ENCODE measurements at places on chromosomes 12 and 14.

GRCh38 chr12:45165284-45165683 lies 50.6 kb upstream of the ANO6 start:
- DNase-seq: no peak

GRCh38 chr14:50813544-50813863 lies 17.5 kb downstream of the NIN start:
- DNase-seq: no peak

DNA sequence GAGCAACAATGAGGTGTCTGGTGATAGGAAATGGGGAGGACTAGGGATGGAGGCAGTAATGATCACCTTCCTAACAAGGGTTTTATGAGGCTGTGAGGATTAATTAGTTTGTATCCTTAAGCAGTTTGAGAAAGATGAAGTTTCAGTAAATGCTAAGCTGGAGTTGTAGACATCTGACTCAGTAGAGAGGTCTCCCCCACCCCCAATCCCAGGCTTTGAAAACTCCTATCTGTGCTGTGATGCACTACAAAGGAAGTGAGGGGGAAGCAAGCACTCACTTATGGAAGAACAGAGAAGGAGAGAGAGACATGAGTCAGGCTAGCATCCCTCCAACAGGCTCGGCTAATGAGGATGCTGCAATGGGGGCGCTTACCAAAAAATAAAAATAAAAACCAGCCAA lies 5.5 kb upstream of the BCL11B start:
- no peak for DNase-seq

DNA sequence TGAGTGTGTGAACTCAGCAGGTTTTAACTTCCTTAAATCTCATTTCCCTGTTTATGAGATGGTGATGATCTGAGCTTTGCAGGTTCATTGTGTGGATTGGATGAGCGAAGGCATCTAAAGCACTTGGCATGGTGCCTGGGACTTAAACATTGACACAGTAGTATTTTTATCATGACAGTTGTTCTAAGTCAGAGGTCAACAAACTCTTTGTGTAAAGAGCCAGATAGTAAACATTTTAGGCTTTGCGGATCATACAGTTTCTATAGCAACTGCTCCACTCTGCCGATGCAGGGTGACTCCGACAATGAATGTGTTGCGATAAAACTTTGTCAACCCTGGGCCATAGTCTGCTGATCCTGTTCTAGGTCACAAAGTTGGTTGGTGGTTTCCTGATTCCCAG lies 25.2 kb downstream of the SLC24A4 start:
- no peak for DNase-seq

DNA sequence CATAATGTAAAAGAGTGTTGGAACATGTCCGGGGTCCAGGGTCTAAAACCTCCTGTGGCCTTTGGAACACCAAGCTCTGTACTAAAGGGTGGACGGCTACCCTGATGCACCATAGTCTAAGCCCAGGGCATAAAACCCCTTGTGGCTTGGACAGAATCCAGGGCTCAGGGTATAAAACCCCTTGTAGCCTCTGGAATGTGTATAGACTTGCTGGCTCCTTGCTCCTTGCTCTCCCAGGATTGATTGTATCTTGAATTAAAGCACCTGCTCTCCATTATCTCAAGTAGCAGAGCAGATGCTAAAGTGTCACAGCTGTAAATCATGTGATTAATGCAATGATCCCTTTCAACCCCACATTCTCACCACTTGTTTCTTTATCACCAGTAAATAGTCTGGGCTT lies 556.5 kb downstream of the LRFN5 start:
- no peak for DNase-seq

DNA sequence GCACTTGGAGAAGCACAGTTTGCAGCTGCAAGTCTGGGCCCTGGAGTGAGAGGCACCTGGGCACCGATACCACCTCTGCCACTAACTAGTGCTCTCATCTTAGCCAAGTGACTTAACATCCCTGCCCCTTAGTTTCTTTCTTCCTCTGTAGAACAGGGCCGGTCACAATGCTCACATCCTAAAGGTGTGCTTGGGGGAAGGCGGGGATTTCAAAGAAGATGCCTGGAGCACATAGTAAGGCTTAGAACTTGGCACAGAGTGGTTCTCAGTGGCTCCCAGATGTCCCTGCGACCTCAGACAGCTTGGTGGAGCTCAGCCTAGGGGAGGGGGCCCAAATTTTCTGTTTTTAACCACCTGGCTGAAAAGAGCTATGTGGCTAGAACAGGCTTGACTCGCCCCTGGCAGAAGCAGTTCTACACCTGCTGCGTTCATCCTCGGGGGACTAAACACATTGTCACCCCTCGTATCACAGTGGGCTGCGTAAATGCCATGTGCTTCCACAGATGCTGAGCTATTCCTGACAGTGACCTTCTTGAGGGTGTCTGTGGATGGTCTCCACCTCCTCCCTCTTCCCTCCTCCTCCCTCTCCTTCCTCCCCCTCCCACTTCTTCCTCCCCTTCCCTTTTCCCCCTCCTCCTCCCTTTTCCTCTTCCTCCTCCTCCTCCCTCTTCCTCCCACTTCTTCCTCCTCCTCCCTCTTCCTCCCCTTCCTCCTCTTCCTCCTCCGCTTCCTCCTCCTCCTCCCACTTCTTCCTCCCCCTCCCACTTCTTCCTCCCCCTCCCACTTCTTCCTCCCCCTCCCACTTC lies 112.1 kb downstream of the PHETA1 start:
- no peak for DNase-seq

GRCh38 chr14:94158239-94158883 lies 15.8 kb upstream of the PPP4R4 start:
- no peak for DNase-seq

DNA sequence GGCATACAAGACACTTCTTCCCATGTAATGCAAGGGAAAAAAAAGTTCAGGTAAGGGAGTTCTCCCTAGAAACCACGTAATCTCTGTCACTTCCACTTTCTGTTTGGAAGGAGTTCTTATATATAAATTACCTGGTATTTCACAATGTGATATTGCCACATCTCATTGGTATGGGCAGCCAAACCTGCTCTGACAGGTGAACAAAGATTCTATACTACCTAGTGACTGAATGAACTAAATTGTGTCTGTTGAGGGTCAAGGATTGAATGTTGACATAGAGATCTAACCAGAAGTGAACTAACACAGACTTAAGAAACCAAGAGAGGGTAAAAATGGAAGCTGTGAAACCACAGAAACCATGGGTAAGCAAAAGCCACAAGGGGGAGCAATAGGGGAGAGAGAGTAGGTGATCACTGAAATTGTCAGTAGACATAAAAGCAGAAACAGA lies 161.3 kb downstream of the RPL10L start:
- DNase-seq: no peak

DNA sequence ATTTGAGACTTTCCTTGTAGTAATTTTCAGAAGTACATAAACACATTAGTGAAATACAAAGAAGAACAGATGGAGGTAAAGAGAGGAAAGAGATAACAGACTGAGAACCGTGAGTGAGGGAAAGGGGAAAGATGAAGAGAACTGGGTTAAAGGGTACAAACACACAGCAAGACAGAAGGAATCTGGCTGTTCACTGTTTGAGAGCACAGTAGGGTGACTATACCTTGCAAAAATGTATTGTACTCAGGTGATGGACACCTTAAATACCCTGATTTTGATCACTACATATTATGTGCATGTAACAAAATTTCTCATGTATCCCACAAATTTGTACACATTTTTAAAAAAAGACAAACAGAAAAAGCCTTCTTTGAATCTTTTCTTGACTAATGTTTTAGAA lies 2.7 kb upstream of the TRHDE start:
- no peak for DNase-seq

GRCh38 chr14:22598896-22599244 lies 770 bp downstream of the ABHD4 start:
- DNase-seq: no peak

DNA sequence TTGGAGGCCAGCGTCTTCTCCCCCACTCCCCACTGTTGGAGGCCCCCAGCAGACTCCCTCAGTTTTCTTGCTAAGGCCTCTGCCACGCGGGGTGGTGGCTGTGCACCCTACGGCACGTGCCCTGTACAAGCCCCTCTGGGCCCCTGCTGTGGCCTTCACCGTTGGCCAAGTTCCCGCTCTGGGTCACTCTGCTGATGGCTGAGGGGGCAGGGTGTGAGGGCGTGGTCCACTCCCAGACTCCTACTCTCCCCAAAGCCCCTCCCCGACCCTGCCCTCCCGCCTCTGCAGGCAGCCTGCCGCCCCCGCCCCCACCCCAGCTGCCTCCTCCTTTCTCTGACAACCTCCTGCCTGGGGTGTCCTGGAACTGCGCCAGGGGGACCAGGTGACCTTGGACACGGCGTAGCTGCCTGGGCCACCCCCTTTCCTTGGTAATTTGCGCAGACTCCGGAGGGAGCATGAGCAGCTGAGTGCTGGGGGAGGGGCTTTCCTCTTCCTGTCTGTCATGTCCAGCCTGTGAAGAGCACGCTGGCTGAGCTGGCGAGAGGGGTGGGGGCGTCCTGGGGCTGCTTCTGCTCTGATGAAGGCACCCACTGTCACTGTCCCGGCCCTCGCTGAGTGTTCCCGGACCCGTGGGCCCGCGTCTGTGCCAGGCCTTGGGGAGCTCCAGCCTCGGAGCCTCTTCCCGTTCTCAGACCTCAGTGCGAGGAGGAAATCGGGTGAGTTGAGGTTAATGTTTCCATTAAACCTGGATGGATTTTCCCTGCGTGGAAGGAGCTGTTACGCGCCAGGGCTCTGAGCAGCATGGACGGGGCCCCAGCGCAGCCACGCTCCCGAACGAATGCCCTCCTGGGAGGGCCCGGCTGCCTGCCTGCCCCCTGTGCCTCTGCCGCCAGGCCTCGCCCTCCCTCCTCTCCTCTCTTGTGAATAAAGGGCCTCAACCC lies 85.0 kb downstream of the KIF26A start:
- peak; percentile 46 for DNase-seq

- DNase-seq: no peak
These were observed 113.3 kb downstream of the BCL11B start for GRCh38 chr14:99158646-99159165.

DNA sequence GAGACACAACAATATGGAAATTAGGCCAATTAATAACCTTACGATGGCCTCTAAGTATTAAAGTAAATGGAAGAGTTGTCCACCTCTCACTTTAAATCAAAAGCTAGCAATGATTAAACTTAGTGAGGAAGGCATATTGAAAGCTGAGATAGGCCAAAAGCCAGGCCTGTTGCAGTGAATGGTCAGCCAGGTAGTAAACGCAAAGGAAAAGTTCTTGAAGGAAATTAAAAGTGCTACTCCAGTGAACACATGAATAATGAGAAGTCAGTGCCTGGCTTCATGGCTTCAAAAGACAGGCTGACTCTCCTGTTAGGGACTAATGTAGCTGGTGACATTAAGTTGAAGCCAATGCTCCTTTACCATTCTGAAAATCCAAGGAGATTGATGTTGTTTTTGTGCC lies 135.3 kb downstream of the NDUFA12 start:
- no peak for DNase-seq

- no peak for DNase-seq
These were observed 183.2 kb downstream of the TMEM117 start for GRCh38 chr12:44019118-44019517.

GRCh38 chr12:117507548-117507947 lies 146.1 kb upstream of the NOS1 start:
- no peak for DNase-seq

DNA sequence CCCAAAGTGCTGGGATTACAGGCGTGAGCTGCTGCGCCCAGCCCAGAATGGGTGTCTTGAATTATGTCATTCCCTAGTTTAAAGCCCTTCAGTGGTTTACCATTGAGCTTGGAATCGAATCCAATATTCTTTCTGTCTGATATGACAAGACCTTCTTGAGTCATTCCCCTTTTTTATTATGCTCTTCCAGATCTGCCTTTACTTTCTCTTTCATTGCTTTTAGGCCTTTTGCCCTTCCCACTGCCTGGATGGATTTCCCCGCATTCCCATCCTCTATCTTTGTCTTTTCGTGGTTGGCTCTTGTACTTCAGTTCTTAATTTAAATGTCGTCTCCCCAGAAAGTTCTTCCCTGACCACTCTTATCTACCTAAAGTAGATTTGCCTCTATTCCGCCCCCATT lies 1.6 kb downstream of the TRAFD1 start:
- DNase-seq: no peak

- DNase-seq: no peak
These were observed 158.0 kb downstream of the KCNK10 start for GRCh38 chr14:88164906-88165534.

GRCh38 chr14:95348395-95349080 lies 28.8 kb upstream of the CLMN start:
- no peak for DNase-seq

DNA sequence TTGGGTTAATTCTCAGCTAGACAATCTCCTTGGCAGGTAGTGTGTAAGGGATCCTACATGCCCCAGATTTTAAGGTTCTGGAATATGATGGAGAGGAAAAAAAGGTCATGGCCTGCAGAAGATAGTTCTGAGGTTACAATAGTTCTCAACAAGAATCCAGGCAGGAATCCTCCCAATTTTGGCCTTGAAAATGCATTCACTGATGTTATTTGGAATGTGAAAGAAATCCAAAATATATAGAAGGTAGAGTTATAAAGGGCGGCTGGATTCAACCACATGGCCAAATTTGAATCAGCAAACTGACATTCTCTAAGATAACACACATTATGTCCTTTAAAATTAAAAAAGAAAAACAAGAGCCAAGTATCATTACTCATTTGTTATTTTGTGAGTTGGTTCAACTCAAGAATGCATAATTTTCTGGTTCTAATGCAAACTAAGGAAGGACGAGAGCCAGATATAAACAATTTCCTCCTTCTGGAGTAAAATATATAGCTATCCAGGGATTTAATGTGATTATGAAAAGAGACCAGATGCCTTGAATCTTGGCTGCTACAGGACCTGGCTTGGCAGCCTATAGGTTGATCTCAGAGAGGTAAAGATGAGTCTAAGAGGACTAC lies 177.0 kb upstream of the G2E3 start:
- DNase-seq: no peak

- no peak for DNase-seq
These were observed 119.2 kb upstream of the EVL start for GRCh38 chr14:99945732-99946651.

DNA sequence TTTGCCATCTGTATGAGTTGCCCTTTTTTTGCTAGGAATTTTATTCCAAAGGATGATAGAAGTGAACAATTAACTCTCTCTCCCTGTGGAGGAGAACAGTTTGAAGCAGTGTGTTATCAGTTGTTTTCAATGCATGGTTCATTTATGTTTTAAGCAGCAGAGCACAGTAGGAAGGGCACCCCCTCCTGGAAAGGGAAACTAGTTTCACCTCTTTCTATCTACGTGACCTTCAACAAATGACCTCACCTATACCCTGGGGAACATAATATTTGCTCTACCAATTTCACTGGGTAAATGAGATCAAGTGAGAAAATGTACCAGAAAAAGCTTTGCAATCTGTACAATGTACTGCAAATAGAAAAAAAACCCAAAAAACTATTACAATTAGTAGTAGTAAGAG lies 5.4 kb upstream of the DCP1B start:
- DNase-seq: no peak

DNA sequence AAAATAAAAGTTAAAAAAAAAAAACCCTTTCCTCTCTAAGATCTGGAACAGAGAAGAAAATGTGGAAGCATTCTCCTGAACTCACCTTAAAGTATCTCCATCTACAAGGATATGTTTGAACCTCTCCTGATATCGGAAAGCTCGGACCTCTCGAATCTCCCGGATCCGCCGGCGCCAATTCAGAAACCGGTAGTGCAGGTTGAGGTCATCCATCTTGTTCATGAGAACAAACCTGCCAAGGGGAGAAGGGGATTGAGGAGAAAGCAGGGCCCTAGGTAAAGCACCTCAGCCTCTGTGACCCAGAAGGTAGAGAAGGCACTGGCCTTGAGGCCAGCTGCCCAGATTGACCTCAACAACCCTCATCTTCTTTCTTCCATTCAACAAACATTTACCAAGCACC lies 2.2 kb downstream of the SPRYD3 start:
- DNase-seq: no peak

- no peak for DNase-seq
These were observed 19.2 kb upstream of the PPP2R5E start for GRCh38 chr14:63562405-63562804.

- DNase-seq: peak; percentile 52
These were observed 2.8 kb upstream of the AAAS start for GRCh38 chr12:53324113-53324778.
